ENCODE measurements at places on chromosomes 4 and X. TPM values are rescaled to one million over a fixed set of nuclear protein-coding genes. Genes with fewer than 3 reads are reported as not detected.

DNA sequence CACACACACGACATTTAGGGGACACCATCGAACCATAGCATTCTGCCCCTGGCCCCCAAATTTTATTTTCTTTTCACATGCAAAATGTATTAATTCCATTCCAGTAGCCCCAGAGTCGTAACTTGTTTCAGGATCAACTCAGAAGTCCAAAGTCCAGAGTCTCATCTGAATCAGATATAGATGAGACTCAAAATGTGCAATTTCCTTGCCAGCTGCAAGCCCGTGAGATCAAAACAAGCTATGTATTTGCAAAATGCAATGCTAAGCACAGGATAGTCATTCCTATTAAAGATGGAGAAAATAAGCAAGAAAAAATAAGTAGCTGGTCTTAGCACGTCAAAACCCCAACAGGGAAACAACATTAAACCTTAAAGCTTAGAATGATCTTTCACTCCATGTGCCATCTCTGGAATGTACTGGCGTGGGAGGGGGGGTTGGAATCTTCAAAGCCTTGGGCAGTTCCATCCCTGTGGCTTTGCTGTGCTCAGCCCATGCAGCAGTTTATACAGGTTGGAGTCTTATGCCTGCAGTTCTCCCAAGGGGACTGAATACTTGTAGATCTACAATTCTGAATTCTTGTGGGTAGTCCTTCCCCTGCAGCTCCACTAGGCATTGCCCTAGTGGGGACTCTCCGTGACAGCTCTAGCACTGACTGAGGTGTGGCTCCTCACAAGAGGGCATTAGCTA, 47.7 kb upstream of the SYTL5 start:
- H3K4me3 ChIP-seq: no peak overlapping the region
- H3K36me3 ChIP-seq: no peaks in the 10 kb centered on the region
- DNase-seq: no peak
- no peaks in the 10 kb centered on the region for H3K4me1 ChIP-seq

DNA sequence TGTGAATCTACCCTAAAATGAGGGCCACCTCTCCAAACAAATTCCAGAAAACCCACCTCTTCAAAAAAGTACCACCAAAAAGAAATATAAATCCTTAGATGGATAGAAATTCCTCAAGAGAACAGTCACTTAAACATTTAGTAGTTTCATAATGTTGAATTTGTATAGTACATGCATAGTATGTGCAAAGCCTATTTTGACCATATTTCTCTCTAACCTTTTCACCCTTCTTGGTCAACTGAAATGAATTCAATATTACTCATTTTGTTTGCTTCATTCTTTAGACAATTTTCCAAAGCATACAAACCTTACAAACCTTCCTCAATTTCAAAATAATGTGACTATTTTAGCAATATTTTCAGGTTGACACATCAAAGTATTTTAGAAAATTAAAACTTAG, 4.1 kb downstream of the RHOXF1 start:
- DNase-seq: no peak
- no peaks in the 10 kb centered on the region for H3K4me1 ChIP-seq
- no peaks in the 10 kb centered on the region for H3K27me3 ChIP-seq

- H3K27ac ChIP-seq: no peak within 1 kb of the TSS
- no peaks in the 10 kb centered on the region for H3K4me1 ChIP-seq
Observed at GRCh38 chr4:95839891-95840290, at the start of gene PDHA2. PDHA2 (plus strand) TSS chr4:95840093; CDS start chr4:95840151, 58 bp downstream.

DNA sequence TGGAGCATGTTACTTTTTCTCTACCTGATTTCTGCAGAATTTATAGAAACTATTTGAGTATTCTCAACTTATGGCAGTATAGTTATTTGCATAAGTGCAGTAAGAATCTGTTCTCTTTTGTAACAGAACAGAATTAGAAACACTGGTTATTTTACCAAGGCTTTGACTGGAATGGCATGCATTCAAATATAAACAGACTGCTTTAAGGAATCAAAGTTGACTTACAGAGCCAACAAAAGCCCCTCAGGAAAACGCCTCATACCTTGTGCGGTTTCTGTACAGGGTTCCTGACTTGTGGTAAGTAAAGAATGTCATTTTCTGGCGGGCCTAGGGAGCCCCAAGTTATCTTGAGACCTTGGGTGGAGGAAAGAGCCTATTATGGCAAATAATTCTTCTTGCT, 97.1 kb downstream of the GPR143 start:
- DNase-seq: peak; percentile 63
- H3K4me1 ChIP-seq: peaks cover 60% of the 10 kb centered on the region
- peak overlapping the region; percentile 56 for H3K27ac ChIP-seq

DNA sequence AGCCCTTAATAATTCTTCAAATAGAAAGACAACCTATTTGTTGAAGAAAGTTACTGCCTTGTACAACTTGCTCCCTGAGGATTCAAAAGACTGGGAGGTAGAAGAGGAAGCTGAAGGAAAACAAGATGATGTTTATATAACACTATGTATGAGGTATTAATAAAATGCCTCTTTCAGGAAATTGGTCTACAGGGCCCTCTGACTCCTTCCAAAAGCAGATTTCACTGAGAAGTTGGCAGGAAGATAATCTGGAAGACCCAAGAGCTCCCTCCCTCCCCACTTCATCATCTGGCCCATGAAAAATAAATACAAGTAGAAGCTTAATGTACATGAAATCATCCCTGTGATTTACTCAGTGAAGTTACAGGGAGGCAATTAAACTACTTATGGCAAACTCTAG, 107.5 kb upstream of the MAGEC2 start:
- DNase-seq: no peak
- no peaks in the 10 kb centered on the region for H3K36me3 ChIP-seq
- no peaks in the 10 kb centered on the region for H3K27me3 ChIP-seq
- no peaks in the 10 kb centered on the region for H3K4me1 ChIP-seq
- no peak overlapping the region for H3K4me3 ChIP-seq

Gene UNC5C
- 0.03 TPM for total RNA-seq

GRCh38 chr4:115780835-115781234, 667.4 kb upstream of the NDST4 start:
- no peak overlapping the region for H3K4me3 ChIP-seq
- H3K4me1 ChIP-seq: no peaks in the 10 kb centered on the region
- DNase-seq: no peak
- H3K27me3 ChIP-seq: no peaks in the 10 kb centered on the region
- H3K27ac ChIP-seq: no peak overlapping the region

GRCh38 chr4:113069212-113069892, 19.9 kb downstream of the ANK2 start:
- H3K27ac ChIP-seq: no peak overlapping the region
- H3K27me3 ChIP-seq: peaks cover 10% of the 10 kb centered on the region
- DNase-seq: no peak
- H3K4me1 ChIP-seq: no peaks in the 10 kb centered on the region
- no peak overlapping the region for H3K4me3 ChIP-seq
- no peaks in the 10 kb centered on the region for H3K36me3 ChIP-seq

Gene EIF4E
- 224 TPM for total RNA-seq

Gene CXCL1
- 0.38 TPM for total RNA-seq

Gene SPACA5
- not detected for total RNA-seq
